ENCODE measurements at places on chromosomes 13 and 19.

GRCh38 chr13:59494151-59494550 lies 669.6 kb downstream of the DIAPH3 start:
- no peak for DNase-seq

GRCh38 chr13:112985803-112986408 lies 16.9 kb downstream of the MCF2L start:
- no peak for DNase-seq

GRCh38 chr13:51271528-51272085 lies 49.4 kb downstream of the FAM124A start:
- no peak for DNase-seq

DNA sequence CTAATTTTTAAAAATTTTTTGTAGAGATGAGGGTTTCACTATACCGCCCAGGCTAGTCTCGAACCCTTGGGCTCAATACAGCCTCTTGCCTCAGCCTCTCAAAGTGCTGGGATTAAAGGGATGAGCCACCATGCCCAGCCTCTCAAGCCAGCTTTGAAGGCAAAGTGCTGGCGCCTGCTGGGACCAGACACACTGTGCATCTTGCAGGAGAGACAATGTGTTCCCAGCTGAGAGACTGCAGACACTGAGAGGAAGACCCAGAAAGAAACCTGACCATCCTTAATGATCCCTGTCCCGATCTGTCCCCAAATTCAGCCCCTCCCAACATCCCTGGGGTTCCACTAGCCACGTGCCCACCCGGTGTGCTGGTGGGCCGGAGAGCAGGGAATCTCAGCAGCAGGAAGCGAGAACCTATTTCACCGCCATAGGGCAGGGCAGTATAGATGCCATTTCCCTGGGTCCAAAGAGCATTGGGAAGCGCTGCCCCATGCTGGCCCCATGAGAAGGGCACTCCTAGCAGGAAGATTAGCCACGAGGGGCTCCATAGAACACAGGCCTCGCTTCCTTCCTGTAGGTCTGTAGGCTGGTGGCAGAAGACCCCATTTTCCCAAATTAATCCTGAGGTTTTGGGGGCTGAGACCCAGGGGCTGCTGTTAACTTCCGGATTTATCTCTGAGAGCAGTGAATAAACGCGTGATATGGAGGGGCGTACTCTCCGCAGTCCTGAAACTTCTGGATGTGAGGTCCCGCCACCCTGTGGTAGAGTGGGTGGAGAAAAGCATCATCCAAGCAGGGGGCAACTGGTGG lies 968 bp downstream of the RAVER1 start:
- no peak for DNase-seq

- no peak for DNase-seq
These were observed 14.4 kb downstream of the GRTP1 start for GRCh38 chr13:113349491-113349890.

GRCh38 chr13:25910991-25911419 lies 140.8 kb downstream of the SHISA2 start:
- DNase-seq: no peak

DNA sequence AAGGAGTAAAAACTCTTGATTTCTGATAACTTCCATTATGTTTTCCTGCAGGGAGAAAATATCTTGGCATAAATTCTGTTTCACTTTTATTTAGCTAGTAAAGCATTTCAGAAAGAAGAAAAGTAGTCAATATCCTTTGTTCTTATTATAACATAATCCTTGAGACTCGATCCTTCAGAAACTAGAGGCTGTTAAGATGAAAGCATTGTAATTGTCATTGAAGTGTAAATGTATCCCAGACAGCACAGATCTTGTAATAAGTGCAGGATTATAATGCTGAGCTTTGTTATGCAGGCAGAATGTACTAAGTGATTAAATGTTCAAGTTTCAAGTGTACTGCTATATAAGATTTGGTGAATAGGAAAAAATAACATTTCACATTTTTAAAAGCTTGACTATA lies 225.2 kb upstream of the ATXN8OS start:
- DNase-seq: no peak

DNA sequence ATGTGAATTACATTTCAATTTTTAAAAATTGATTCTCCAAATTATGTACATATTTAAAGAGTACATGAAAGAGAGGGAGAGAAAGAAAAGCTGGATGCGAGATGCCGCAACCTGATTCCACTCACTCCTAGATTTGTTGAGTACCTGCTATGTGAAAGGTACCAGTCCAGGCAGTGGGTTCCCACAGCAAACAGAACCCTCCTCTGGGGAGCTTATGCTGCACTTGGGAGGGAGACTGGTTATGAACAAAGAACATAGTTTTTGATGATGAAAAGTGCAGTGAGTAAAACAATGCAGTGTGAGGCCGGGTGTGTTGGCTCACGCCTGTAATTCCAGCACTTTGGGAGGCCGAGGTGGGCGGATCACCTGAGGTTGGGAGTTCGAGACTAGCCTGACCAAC lies 43.4 kb downstream of the ACTN4 start:
- no peak for DNase-seq

DNA sequence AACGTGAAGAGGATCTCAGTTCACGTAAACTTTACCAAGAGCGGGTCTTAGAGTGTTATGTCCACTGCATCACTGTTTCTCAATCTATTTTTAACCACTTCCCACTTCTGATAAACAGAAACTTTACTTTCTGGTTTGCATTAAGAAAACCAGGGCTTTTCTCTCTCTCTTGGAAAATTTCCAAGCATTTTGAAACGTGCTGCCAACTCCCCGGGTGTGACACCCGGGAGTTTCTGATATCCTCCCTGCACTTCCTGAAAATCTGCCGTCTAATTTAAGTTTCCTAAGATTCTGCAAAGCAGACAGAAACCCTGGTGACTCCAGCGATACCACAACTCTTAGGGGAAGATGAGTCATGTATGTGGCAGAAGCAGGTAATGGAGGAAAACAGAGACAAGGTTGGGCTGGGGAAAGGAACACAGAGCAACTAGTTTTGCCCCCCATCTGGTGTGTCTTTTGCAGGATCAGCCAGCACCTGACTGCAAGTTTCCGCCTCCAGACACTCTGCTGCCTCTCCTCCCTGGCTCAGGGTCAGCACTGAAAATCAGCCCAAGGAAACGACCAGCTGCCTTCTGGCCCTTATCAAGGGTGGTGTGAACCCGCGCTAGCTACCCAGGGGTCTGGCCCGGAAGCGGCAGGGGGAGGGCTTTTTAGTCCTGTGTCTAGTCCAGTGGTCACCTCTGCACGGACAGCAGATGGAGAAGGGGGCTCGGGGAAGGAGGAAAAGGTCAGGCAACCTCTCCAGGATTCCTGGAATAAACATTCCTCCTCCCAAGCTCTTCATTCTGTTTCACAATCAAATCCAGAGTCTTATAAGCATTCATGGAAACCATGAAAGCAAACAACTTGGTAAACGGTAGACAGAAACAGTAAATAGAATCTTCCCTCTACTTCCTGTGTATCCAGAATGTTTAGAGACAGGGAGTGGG lies 11.3 kb upstream of the FFAR2 start:
- DNase-seq: no peak

GRCh38 chr13:110443622-110444225 lies 117.8 kb downstream of the RAB20 start:
- no peak for DNase-seq
